Calu3 (cell line): ENCODE measurements at places on chromosomes 1 and 21. TPM values are rescaled to one million over a fixed set of nuclear protein-coding genes. Genes with fewer than 3 reads are reported as not detected.

GRCh38 chr1:109777980-109778625 lies 14.4 kb upstream of the EPS8L3 start:
- no peak overlapping the region for H3K4me3 ChIP-seq
- H3K4me1 ChIP-seq = no peaks in the 10 kb centered on the region
- H3K36me3 ChIP-seq = no peaks in the 10 kb centered on the region
- no peak for DNase-seq
- no peak overlapping the region for H3K27ac ChIP-seq
- peaks cover 14% of the 10 kb centered on the region for H3K27me3 ChIP-seq

DNA sequence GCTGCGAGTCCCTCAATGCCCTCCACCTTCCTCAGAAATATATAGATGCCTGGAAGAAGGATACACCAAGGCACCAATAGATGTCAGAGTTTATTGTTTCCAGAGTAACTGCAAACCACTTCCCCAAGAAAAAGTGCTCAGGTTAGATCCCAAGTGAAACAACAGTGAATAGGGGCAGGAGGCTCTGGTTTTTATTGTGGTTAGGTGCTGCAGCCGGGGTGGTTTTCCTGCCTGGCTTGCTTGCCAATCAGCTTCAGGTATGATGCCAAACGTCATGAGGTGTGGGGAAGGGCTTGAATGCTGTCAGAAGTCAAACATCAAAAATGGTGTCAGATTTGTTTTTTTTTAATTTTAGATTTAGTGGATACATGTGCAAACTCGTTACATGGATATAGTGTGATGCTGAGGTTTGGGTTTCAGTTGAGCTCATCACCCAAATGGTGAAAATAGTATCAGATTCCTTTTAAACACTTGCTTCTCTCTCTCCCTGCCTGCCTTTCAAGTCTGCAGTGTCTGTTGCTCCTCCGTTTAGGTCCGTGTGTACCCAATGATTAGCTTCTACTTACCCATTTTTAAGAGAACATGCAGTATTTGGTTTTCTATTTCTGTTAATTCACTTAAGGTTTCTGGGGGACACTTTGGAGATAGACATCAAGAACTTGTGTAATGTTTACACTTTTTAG lies 1317.0 kb downstream of the MRPL39 start:
- no peak for DNase-seq
- no peaks in the 10 kb centered on the region for H3K27me3 ChIP-seq
- H3K4me1 ChIP-seq = no peaks in the 10 kb centered on the region
- no peak overlapping the region for H3K4me3 ChIP-seq

- no peak for DNase-seq
- peaks cover 9% of the 10 kb centered on the region for H3K4me1 ChIP-seq
- H3K4me3 ChIP-seq = no peak overlapping the region
Observed at GRCh38 chr1:238177351-238177750, 286.6 kb upstream of the ZP4 start.

DNA sequence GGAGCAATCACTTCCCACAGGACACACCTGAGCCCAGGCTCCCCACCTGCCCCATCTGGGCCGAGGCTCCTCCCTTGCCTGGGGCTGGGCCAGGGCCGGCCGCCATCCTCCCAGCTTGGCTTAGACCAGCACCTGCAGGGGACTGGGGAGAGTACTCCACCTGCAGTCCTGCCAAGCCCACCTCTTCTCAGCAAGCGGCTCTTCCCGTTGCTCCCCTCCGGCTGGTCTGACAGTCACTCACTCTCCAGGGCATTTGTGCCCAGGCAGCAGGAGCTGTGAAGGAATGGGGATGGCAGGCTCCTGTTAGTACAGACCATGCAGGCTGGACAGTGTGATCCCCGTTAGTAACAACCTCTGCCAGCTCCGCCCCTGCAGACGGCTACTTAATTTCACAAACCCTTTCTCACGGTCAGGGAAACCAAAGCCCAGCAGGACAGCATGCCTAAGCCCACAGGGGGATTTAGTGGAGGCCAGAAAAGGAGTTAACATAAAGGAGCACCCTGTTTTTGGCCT lies at the start of gene FYB2:
Gene FYB2 (minus strand): TSS at position 18 of the 513 bp plus-strand sequence. CDS start 114 bp downstream, outside the sequence.
- peaks cover 37% of the 10 kb centered on the region for H3K27me3 ChIP-seq
- H3K27ac ChIP-seq = no peak within 1 kb of the TSS
- H3K36me3 ChIP-seq = no peaks in the 10 kb centered on the region
- no peaks in the 10 kb centered on the region for H3K4me1 ChIP-seq
- DNase-seq = no peak

GRCh38 chr1:237386362-237387143 lies 344.6 kb downstream of the RYR2 start:
- no peaks in the 10 kb centered on the region for H3K36me3 ChIP-seq
- DNase-seq = no peak
- no peaks in the 10 kb centered on the region for H3K4me1 ChIP-seq
- no peak overlapping the region for H3K4me3 ChIP-seq

DNA sequence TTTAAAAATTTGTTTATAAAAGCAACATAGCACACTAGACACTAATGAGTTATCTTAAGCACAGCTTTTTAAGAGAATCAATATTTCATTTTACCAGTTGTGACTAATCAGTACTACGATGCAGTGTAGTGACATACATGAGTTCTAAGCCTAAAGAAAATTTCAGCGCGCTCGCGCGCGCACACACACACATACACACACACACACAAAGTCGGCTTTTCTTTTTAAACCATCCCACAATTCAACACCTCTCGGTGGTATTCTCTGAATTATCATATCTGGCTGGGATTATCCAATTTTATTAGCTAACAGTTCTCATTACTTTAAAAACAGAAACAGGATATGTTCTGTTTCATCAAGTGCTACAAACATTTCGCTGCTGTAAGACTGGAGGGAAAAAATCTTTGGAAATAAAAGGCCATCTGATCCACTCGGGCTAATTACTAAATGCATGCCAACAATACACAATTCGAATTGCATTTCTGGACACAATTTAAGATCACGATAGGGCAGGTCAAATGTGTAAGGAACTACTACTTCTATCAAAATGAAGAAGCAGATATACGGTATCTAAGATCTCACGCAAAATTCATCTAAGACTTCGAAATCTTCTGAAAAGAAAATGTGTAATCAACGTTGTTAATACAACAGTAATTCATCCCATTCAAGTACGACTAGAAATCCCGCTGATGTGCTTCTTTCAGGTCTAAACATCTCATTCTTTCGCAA lies 1.2 kb downstream of the TUT4 start:
- peak; percentile 27 for DNase-seq
- H3K4me1 ChIP-seq = peaks cover 27% of the 10 kb centered on the region
- H3K27me3 ChIP-seq = no peaks in the 10 kb centered on the region

DNA sequence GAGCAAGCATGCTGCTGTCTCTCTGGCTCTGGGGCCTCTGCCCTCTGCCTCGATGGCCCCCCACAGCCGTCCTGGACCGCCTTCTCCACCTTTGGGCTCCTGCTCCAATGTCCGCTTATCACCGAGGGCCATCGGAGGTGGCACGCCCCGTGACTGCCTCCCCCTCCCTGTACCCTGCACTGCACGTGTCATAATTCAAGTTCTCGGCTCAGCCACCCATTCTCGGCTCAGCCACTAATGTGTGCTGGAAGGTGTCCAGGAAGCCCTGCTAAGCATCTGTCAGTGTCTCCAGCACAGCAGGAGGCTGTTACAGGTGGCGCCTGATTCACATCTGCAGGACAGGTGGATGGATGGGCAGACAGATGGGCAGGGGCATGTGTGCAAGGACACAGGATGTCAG lies 45.5 kb downstream of the TP73 start:
- H3K27ac ChIP-seq = no peak overlapping the region
- peaks cover 48% of the 10 kb centered on the region for H3K27me3 ChIP-seq
- H3K36me3 ChIP-seq = no peaks in the 10 kb centered on the region

GRCh38 chr1:183593356-183593755 lies 3.1 kb upstream of the NCF2 start:
- no peak overlapping the region for H3K4me3 ChIP-seq
- DNase-seq = no peak
- H3K4me1 ChIP-seq = peaks cover 32% of the 10 kb centered on the region

DNA sequence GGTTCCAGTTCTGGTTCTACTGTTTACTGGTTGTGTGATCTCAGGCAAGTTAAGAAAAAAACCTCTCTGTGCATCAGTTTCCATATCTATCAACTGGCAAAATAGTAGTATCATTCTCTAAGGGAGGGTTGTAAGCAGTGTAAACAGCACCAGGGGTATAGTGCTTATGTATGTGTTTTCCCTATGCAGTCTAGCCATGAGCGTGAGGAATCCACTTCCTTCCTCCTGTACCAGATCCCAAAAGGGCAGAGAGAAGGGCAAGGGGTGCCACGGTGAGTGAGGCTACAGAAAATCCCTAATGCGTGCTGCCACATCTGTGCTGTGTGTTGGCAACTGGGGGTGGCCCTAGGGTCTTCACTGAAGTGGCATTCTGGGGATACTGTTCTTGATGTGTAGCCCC lies 18.4 kb upstream of the RNF19B start:
- H3K4me1 ChIP-seq = peaks cover 23% of the 10 kb centered on the region
- H3K4me3 ChIP-seq = no peak overlapping the region
- peak overlapping the region; percentile 94 for H3K27ac ChIP-seq

DNA sequence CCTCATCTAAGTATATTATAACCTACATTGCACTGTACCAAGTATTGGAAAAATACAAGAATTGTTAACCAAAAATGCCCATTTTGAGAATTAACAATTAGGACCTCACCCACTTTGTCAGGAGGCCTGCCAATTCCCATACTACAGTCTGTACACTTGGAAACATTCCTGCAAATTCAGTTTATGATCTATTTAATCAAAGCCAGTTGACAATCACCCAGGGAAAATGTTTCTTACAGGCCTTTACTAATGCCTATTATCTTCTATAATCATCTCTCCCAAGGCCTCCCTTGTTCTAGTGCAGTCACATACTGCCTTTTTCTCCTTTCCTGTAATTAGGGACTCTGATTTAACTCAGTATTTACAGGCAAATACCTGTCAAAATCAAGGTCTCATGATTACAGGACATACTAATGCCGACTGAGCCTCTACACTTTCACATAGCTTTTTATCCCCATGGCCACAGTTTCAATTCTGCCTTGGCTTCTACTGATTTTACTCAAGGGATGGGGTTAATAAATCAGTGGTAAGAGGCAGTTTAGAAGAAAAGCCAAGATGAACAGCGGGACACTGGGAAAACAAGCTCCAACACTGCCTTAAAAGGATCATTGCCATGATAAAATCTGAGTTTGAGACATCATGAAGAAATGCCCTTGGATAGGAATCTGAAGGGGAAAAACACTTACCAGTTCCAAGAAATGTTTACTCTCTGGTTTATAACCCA lies 338.7 kb downstream of the VAV3 start:
- peaks cover 5% of the 10 kb centered on the region for H3K36me3 ChIP-seq
- no peak for DNase-seq
- H3K27me3 ChIP-seq = no peaks in the 10 kb centered on the region
- H3K27ac ChIP-seq = no peak overlapping the region

GRCh38 chr1:206439205-206439604 lies 31.1 kb upstream of the IKBKE start:
- no peaks in the 10 kb centered on the region for H3K27me3 ChIP-seq
- no peak overlapping the region for H3K27ac ChIP-seq
- H3K36me3 ChIP-seq = no peaks in the 10 kb centered on the region
- no peaks in the 10 kb centered on the region for H3K4me1 ChIP-seq
- H3K4me3 ChIP-seq = no peak overlapping the region

DNA sequence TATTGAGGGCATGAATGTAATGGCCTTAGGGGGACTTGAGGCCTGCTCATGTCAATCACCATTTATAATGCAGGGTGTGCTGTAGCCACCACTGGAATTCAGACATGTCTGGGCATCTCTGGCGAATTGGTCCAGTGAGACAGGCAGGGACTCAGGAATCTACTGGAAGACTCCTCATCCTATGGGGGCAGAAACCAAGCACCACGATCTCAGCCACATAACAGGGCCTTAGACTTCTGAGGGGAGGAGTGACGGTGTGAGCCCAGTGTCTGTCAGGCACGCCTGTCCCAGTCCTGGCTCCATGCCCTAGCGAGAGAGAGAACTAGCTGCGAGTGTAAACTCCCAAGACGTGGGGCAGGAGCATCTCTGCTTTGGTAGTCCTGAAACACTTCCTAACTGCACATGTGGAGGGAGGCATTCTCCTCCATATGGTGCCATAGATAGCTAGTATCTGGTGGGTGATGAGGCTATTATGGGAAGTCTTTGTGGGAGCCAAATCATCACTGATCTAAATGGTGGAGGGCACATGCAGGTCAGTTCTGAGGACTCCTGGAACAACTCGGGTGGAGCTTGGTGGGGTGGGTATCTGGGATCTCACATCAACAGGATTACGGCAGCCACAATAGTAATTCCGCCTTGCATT lies 29.8 kb upstream of the KIAA0040 start:
- no peak overlapping the region for H3K4me3 ChIP-seq
- no peaks in the 10 kb centered on the region for H3K36me3 ChIP-seq
- no peaks in the 10 kb centered on the region for H3K27me3 ChIP-seq
- H3K27ac ChIP-seq = no peak overlapping the region
- DNase-seq = no peak
- H3K4me1 ChIP-seq = peaks cover 8% of the 10 kb centered on the region

- H3K27me3 ChIP-seq = no peaks in the 10 kb centered on the region
- H3K27ac ChIP-seq = no peak overlapping the region
- H3K4me1 ChIP-seq = no peaks in the 10 kb centered on the region
- no peak overlapping the region for H3K4me3 ChIP-seq
- H3K36me3 ChIP-seq = no peaks in the 10 kb centered on the region
Observed at GRCh38 chr1:208213786-208214185, 30.4 kb downstream of the PLXNA2 start.

GRCh38 chr1:1121611-1122077 lies 5.8 kb upstream of the C1orf159 start:
- H3K4me3 ChIP-seq = no peak overlapping the region
- H3K4me1 ChIP-seq = peaks cover 8% of the 10 kb centered on the region
- no peak for DNase-seq
- H3K27ac ChIP-seq = no peak overlapping the region
- H3K27me3 ChIP-seq = no peaks in the 10 kb centered on the region

GRCh38 chr1:30579580-30579979 lies 143.8 kb downstream of the MATN1 start:
- no peak for DNase-seq
- H3K4me1 ChIP-seq = no peaks in the 10 kb centered on the region
- no peak overlapping the region for H3K4me3 ChIP-seq
- H3K27me3 ChIP-seq = peaks cover 49% of the 10 kb centered on the region
- no peak overlapping the region for H3K27ac ChIP-seq

- DNase-seq = no peak
- H3K27ac ChIP-seq = no peak overlapping the region
- H3K4me1 ChIP-seq = peaks cover 21% of the 10 kb centered on the region
- H3K36me3 ChIP-seq = peaks cover 21% of the 10 kb centered on the region
- no peak overlapping the region for H3K4me3 ChIP-seq
Observed at GRCh38 chr1:54490361-54491248, 57.4 kb upstream of the ACOT11 start.

- no peaks in the 10 kb centered on the region for H3K27me3 ChIP-seq
- peaks cover 14% of the 10 kb centered on the region for H3K4me1 ChIP-seq
- H3K36me3 ChIP-seq = peaks cover 27% of the 10 kb centered on the region
- no peak for DNase-seq
Observed at GRCh38 chr1:28499553-28499952, 6.3 kb upstream of the RCC1 start.

IRF2BP2 gene
- total RNA-seq = 192 and 196 TPM in 2 replicates

OXCT2 gene
- 1.0 and 1.3 TPM in 2 replicates for total RNA-seq

S100A14 gene
- 74.6 and 106 TPM in 2 replicates for total RNA-seq

WNT4 gene
- 1.9 and 2.4 TPM in 2 replicates for total RNA-seq

DPH2 gene
- total RNA-seq = 41.2 and 43.3 TPM in 2 replicates
